ENCODE measurements at places on chromosomes 5 and 9. TPM values are rescaled to one million over a fixed set of nuclear protein-coding genes. Genes with fewer than 3 reads are reported as not detected.

Gene GLRA1
- not detected for total RNA-seq

GRCh38 chr5:75566710-75567309 lies 44.4 kb upstream of the ANKDD1B start:
- peak; percentile 2 for DNase-seq

GRCh38 chr5:28737682-28738081 lies 1699.3 kb upstream of the CDH9 start:
- no peak for DNase-seq

DNA sequence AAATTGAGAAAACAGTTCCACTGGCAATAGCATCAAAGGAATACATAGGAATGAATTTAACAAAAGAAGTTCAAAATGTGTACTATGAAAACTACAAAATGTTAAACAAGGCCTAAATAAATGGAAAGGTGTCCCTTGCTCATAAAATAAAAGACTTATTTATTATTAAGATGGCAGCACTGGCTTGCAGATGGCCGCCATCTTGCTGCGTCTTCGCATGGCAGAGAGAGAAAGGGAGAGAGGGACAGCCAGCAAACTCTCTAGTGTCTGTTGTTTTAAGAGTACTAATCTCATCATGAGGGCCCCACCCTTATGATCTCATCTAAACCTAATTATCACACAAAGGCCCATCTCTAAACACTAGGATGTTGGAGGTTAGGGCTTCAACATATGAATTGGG lies 47.1 kb downstream of the ABLIM3 start:
- DNase-seq: no peak

DNA sequence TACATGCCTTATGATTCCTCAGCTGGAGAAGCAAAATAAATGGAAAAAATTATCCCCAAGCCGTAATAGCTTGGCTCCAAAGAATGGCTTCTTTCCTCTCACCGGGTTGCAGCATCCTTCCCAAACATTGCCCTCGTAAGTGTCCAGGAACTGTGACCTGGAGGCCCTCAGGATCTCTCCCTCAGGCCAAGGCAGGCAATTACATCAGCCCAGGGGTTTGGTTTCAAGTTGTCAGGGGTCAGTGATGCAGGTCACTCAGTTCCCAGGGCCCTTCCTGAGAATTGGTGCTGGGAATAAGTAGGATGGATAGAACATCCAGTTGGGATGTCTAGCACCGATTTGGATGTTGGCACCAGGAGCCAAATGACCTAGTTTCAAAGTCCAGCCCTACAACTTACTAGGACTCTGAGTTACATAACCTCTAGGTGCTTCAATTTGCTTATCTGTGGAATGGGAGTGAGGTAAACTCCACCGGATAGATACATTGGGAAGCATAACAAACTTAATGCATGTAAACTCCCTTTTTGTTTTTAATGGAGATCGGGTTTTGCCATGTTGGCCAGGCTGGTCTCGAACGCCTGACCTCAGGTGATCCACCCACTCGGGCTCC lies 133.5 kb upstream of the DAP start:
- DNase-seq: no peak
